ENCODE measurements at places on chromosomes 4 and X. TPM values are rescaled to one million over a fixed set of nuclear protein-coding genes. Genes with fewer than 3 reads are reported as not detected.

GRCh38 chr4:41307638-41308037, 50.9 kb downstream of the UCHL1 start:
- peaks cover 19% of the 10 kb centered on the region for H3K27me3 ChIP-seq
- no peak for DNase-seq
- no peak overlapping the region for H3K27ac ChIP-seq

- peak overlapping the region; percentile 30 for H3K4me3 ChIP-seq
- no peaks in the 10 kb centered on the region for H3K27me3 ChIP-seq
- H3K4me1 ChIP-seq = peaks cover 45% of the 10 kb centered on the region
These were observed 14.1 kb downstream of the GAK start for GRCh38 chr4:917992-918391.

CYBB gene
- polyA plus RNA-seq = 0.13 TPM

RAP2C gene
- 12.3 TPM for polyA plus RNA-seq
